NCI-H1417 treated with DMSO at 0.1 percent for 48 hours (cell line): ENCODE measurements at places on chromosomes 16 and 17.

DNA sequence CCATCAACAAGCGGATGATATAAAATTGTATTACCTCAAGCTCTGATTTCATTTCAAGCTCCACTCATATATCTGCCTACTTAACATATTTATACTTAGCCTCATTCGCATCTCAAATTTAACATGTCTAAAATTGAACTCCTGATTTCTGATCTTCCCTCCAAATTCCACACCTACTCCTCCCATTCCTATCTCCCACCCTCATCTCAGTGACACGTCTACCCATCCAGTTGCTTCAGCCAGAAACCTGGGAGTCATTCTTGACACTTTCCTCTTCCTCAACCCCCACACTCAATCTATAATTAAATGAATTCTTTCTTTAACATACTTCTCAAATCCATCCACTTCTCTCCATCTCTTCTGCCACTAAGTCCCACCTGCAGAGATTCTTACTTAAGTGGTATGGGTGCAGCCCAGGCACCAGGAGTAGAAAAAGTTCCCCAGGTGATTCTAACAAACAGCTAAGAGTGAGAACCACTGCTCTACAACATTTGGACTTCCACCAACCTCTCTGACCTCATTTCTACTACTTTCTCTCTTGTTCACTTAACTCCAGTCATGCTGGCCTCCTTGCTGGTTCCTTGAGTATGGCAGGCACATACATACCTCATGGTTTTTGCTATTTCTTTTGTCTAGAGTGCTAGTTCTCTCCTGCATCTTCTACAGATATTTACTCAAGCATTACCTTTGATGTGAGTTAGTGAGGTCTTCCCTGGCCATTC is 18.1 kb downstream of the SPOP start:
- no peak for DNase-seq

GRCh38 chr16:49588026-49588425 is 214.4 kb downstream of the C16orf78 start:
- DNase-seq: no peak

DNA sequence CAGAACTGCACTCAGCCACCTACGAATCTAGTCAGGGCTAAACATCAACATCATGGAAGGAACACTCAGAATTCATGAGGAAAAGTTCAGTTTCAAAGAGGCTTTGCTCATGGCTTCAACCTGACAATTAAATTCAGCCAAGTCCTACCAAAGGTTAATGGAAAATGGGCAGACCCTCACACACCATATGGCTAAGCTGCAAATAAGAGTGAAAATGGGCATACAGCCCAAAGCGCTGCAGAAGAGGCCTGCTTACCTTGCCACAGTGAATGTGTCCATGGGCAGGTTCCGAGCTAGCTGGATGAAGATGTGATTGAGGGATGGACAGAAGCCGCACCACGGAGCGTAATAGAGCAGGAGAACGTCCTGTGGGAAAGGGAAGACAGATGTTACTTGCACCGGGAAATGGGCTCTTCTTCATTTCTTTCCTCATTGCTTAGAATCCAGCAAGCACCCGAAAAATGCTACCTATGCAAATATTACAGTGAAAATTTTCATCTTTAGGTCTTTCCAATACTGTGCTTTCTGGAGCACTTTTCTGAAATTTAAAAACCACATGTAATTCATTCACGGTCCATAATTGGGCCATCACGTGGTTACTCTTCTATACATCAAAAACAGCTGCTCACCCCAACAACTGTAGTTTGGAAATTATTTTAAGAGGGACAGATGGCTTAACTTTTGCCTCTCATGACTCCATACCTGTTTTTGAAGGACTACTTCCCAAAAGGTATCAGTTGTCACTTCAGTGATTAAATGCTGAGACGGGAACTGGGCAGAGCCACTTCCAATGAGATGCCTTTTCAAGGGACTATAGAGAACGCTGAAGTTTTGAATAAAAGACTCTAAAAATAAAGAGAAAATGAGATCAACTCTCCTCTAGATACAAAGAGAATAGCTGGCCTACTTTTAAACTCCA is 19.6 kb downstream of the SNN start:
- DNase-seq: no peak

- no peak for DNase-seq
Measured at GRCh38 chr16:27586711-27587110, 36.8 kb downstream of the KATNIP start.

- peak; percentile 67 for DNase-seq
Measured at GRCh38 chr17:28030386-28030785, 12.1 kb upstream of the NLK start.

DNA sequence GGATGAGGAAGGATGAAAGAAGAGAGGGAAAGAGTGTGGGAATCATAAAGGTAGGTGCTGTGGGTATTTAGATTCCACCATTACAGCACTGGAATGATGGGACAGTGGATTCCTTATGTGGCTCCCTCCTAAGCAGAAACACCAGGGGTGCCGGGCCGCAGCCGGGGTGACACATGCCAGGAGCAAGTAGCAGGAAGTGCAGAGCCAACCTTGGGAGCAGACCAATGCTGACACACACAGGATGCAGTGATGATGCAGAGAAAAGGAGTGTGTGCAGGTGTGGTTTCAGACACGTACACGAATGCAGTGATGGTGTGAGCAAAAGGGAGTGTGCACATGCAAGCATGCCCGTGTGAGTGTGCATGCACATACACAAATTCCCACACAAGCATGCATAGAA is 338.0 kb downstream of the SLC39A11 start:
- no peak for DNase-seq

GRCh38 chr17:45091778-45092425 is 30.8 kb downstream of the NMT1 start:
- no peak for DNase-seq

- no peak for DNase-seq
Measured at GRCh38 chr16:66862023-66862520, 17.9 kb downstream of the CA7 start.

DNA sequence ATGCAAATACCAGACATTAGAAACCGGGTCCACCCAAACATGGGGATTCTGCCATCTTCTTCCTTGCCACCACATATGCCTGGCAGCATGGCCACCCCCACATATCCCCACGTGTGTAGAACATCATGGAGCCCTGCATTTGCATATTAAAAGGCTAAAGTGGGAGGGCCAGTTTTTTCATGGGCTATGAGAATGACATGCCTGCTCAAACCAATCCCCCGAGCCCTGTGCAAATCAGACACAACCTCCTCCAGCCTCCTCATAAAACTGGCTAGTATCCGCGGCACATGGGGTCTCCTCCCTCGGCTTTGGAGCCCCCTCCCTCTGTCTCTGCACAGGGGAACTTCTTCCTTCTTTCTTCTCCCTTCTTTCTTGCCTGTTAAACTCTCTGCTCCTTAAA is 174.9 kb upstream of the WSCD1 start:
- no peak for DNase-seq

- no peak for DNase-seq
Measured at GRCh38 chr16:28522792-28523191, 16.0 kb downstream of the NUPR1 start.

GRCh38 chr17:79740413-79740812 is 9.7 kb downstream of the ENPP7 start:
- DNase-seq: no peak

DNA sequence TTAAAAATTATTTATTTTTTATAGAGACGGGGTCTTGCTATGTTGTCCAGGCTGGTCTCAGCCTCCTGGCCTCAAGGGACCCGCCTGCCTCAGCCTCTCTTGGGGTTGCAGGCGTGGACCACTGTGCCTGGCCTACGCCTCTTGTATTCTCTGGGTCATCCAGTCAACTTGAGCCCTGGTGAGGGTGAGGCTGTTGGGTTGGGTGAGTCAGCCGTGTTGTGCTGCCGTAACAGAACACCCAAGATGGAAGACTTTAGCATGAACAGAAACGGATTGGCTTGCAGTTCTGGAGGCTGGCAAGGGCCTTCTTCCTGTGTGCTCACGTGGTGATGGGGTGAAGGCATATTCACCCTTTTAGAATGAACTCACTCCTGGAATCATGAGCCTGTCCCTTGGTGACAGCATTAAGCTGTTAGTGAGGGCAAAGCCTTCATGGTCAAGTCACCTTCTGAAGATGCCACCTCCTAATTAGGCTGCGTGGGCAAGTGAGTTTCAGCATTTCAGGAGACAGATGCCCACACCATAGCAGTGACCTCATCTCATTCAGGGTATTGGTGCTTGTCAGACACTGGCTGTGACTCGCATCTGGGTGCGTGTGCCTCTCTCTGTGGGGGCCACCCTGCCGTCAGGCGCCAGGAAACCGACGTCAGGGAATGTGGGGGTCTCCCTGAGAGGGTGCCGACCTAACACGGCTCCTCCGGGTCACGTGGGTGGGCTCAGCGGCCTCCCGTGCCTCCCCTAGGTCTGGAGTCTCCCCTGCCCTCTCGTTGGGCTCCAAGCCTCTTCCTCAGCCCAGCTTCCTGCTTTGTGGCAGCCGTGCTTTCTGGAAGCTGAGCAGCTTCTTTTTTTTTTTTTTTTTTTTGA is 49.8 kb downstream of the WDR45B start:
- no peak for DNase-seq

- DNase-seq: no peak
Measured at GRCh38 chr16:16110111-16110490, 113.2 kb downstream of the ABCC6 start.

GRCh38 chr17:81494626-81495377 is 17.8 kb downstream of the ACTG1 start:
- no peak for DNase-seq

DNA sequence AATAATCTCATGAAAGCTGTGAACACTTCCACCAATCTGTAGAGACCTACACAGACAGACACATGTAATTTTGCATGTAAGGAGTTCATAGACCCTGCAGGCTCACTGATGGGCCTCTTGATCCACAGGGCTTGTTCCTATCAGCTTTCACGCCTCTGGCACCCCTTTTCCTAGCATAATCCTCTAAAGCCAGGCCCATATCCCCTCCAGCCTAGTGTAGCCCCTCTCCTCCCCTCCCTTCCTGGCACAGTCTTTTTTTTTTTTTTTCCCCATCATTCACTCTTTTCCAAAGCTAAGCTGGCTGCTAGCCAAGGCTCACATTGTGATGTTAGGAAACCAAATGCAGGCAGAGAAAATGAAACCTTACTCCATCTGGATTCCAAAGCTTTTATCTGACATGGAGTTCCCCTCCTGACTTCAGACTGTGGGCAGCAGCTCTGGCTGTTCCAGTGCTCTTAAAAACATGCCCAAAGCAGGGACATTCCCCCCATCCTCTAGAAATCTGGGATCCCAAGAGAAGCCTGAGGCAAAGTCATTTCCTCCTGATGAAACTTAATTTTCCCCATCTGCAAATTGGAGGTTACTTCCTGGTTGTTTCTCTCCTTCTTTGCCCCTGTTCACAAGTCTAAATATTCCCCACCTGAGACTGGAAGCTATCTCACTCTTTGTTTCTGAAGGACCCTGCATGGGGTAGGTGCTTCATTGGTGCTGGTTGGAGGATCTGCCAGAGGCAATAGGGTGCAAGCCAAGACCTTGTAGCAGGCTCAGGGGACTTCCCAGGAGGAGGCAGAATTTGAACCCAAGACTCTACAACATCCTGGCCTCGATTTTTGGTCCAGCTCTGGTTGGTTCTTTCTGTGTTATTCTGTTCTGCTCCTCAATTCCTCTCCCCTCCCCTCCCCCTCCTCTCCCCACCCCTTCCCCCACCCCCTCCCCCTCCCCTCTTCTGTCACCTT is 9.9 kb upstream of the CCL5 start:
- no peak for DNase-seq

DNA sequence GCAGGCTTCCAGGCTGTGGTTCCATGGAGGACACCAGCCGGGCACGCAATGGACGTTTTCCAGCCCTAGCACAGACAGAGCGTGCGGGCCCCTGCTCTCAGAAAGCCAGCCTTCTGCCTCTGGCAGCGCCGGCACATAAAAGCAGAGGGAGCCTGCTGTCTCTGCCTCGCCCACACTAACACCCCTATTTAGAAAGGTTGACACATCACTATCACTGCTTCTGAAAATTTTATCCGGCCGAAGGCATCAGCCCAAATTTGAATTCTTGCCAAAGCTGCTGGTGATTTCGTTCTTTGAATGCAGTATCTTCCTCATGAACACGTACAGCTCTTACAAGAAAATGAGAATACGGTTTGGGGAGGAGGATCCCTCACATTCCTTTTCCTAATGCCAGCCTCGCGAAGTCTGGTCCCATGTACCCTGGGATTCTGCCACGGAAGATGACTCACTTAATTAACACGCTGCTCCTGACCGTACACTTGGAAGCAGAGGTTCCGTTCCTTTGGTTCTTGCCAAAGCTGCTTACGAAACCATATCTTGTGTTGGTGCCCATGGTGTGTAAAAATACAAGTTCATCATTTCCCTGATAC is 1.3 kb upstream of the RAB11FIP3 start:
- DNase-seq: no peak

- no peak for DNase-seq
Measured at GRCh38 chr16:27340654-27341053, 26.9 kb downstream of the IL4R start.

DNA sequence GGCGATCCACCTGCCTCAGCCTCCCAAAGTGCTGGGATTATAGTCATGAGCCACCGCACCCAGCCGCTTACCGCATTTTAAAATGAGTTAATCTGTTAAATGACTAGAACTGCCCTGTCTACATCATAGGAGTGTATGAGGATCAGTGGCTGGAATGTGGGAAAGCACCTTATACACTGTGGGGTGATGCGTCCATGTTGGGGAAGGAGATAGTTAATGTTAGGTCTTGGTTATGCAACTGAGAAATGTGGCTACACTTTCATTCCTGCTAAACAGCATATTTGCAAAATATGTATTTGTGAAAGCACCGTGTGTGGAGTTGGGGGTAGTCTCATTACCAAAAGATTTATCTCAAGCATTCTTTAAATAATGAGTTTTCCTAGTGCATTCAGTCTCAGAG is 107.6 kb downstream of the SPACA3 start:
- no peak for DNase-seq

DNA sequence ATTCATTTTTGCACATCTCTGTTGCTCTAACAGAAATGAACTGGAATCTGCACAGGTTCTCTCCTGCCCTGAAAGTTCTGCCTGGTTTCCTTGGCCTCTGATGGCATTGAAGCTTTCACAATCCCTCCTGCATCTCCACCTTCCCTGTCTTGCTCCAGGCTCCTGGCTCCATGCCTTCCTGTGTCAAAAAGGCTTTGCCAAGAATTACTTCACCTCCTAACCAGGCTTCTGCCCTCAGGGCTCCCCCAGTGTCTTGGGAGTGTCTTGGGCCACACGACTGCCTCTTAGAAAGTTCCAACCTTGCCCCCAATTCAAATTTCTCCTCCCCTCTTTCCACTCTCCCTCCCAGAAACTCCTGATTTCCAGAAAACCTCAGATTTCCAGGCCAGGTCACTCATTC is 37.0 kb upstream of the DNAH9 start:
- no peak for DNase-seq
